Left forelimb (tissue), 1 donor: ENCODE measurements at places on chromosomes 1 and 21.

DNA sequence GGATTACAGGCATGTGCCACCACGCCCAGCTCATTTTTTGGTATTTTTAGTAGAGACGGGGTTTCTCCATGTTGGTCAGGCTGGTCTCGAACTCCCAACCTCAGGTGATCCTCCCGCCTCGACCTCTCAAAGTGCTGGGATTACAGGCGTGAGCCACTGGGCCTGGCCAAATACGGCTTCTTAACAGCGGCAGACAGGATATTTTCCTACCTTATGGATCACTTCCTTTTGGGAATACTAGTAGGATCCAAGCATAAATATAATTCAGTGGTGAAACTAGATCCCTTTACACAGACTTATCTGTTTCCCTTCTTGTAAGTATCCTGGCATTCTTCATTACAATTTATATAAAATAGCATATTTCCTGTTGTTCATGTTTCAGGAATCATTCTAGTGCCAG is 40.9 kb downstream of the WNT4 start:
- no peak for DNase-seq

DNA sequence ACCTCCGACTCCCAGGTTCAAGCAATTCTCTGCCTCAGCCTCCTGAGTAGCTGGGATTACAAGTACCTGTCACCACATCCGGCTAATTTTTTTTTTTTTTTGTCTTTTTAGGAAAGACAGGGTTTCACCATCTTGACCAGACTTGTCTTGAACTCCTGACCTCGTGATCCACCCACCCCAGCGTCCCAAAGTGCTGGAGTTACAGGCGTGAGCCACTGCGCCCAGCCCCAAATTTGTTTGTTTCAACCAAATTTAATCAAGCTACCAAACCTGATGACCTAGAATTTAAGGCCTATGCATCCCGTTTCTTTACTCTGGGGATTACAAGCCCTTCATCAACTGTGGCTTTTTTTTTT is 58.3 kb upstream of the TBX15 start:
- DNase-seq = no peak

DNA sequence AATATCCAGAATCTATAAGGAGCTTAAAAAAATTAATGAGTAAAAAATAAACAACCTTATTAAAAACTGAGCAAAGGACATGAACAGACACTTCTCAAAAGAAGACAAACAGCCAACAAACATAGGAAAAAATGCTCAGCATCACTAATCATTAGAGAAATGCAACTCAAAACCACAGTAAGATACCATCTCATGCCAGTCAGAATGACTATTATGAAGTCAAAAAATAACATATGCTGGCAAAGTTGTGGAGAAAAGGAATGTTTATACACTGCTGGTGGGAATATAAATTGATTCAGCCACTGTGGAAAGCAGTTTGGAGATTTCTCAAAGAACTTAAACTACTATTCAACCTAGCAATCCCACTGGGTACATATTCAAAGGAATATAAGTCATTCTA is 25.3 kb downstream of the PIGK start:
- DNase-seq = no peak

DNA sequence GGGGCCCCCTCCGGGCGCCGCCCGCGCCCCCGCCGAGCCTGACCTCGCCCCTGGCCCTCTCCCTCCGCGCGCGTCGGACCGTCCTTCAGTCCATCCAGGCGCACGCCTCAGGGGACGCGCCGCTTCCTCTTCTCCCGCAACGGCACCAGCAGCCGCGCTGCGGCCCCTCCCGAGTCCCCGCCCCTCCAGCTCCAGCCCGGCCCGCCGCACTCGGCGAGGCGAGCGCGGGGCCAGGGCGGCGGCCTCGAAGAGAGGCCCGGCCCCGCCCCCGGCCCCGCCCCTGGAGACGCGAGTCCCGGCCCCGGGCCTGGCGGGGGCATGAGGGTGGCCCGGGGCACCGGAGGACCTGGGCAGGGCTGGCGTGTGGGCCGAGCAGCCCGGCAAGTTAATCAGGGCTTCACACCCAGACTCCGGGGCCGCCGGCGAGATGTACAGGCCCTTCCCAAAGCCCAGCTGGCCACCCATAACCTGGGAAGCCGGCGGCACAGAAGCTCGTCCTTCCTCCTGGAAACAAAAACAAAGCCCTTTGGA is at the start of gene IGSF3:
TSS of gene IGSF3 (minus strand) at position 159 of the 531 bp plus-strand sequence. CDS start 1,407 bp downstream, outside the sequence.
- DNase-seq = peak; percentile 85

GRCh38 chr1:63414691-63415365 is 47.4 kb downstream of the ALG6 start:
- no peak for DNase-seq

DNA sequence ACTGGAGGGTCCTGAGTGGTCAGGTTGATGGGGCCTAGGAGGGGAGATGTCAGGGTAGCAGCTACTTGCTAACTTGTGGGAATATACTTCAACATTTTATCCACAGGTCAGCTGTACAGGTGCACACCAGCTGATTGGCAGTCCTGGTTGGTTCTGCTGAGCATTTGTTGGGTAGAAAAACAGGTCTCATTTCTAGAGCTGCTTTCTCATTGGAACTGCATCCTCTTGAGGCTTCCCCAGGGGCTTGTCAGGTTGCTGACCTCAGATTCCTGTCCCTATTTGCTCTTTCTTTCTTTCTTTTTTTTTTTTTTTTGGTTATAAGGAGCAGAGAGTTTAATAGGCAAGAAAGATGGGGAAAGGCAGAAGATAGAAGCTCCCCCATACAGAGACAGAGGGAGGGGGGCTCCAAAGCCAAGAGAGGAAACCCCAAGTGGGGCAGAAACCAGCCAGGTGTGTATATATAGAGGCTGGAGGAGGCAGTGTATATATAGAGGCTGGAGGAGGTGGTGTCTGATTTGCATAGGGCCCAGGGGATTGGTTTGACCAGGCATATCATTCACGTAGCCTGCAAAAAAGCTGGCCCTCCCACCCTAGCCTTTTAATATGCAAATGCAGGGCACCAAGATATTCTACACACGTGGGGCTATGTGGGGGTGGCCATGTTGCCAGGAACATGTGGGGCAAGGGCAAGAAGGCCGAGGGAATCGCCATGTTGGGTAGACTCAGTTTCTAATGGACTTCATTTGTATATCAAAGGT is 57.3 kb upstream of the STUM start:
- DNase-seq = no peak

DNA sequence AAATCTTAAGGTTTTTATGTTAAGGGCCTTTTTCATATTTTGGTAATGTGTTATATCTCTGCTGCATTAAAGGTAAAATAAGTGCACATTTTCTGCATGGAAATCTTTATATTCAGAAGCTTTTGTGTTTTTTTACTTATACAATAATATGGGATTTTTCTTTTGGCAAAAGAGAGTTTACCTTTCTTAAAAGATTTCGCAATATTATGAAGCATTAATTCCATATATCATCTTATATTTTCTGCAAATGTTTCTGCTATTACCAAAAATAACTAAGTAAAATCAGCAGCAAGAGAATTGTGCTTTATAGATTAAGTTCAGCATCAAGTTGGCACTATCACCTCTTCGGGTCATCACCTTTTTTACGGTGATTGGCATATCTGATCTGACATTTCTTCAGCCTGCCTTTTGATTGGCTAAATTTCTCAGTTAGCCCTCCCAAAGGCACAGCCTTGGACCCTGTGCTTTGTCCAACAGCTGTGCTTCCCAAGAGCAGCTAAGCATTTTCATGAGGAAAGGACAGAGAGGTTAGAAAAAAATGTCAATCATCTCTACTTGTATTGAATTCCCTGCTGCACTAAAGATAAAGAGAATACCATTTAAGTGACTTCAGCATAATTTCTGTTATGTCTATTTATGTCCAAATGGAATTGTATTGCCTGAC is 767.1 kb upstream of the PRMT6 start:
- DNase-seq = no peak

DNA sequence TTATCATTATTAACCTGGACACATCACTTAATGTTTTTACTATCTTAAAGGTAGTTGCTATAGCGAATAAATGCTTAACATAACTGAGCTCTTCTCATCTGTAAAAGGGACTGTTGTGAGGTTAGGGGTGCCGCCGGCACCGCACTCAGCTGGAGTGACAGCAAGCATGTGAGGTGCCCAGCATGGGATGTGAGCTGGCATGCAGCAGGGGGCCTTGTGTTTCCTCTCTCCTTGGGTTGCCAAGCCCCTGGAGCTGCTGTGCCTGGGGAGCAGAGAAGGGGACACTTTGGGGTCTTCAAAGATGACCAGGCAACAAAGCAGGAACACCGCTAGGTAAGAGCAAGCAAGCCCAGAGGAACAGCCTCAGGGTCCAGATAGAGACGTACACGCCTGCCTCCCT is 2.1 kb upstream of the ZC3H12A start:
- no peak for DNase-seq

- DNase-seq = no peak
These were observed 337.0 kb downstream of the MATN1 start for GRCh38 chr1:30386156-30386926.

DNA sequence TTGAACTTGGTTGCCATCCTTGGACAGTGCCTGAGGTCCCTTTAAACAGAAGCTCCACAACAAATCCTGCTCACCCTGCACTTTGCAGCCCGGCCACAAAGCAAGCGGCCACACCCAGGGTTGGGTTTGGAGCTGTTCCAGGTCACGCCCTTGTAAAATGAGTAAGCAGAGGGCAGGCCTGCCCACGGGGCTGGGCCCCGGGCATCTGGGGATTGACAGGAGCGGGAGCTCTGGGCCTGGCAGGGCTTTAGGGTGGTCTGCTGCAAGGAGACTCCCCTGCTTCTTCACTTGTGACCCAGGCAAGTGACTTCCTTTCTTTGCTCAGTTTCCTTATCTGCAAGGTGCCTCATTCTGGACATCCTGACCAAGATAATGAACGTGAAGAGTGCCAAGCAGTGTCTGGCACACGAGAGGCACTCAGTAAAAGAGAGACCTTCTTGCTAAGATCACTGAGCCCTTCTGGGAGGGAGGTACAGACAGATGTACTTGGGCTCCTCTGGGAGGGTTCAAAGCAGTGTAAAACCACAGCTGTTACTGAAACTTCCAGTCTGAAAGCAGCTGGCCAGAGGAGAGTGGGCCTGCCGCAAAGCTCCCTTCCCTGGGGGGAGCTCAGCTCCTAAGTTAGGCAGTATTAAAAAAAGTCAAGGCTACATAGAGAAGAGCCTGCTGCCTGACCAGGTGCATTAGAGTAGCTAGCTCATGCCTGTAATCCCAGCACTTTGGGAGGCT is 2.6 kb downstream of the E2F2 start:
- peak; percentile 85 for DNase-seq

DNA sequence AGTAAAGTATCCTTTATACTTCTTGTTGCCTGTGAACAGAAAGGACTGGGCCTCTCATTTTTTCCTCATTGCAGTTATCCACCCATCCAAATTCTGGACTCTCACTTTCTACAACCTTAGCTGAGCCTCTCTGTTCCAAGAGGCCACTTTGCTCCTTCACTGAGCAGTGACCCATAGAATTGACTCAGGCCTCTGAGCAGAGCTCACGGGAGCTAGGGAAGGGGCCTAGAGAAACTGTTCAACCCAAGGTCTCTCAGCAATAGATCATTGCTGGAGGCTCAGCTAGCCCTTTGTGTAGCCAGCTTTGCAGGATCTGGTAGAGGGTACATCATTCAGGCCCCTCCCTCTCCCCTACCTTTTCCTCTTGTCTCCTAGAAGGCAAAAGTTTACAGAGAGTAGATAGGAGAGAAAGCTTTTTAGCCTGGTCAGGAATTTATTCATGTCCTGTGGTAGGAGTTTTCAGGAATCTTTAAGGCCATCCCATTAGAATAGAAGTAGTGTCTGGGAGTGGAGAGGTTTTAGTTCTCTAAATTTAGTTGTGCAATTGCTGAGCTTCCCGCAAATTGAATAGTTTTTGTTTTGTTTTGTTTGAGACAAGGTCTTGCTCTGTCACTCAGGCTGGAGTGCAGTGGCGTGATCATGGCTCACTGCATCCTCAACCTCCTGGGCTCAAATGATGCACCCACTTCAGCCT is 6.7 kb downstream of the INTS3 start:
- DNase-seq = no peak
